ENCODE measurements at places on chromosomes 7 and 10.

GRCh38 chr10:72274730-72275350 is 1.1 kb downstream of the DDIT4 start:
- DNase-seq, result peak; percentile 39

GRCh38 chr7:6023974-6024435 is 7.2 kb upstream of the ANKRD61 start:
- DNase-seq, result no peak

DNA sequence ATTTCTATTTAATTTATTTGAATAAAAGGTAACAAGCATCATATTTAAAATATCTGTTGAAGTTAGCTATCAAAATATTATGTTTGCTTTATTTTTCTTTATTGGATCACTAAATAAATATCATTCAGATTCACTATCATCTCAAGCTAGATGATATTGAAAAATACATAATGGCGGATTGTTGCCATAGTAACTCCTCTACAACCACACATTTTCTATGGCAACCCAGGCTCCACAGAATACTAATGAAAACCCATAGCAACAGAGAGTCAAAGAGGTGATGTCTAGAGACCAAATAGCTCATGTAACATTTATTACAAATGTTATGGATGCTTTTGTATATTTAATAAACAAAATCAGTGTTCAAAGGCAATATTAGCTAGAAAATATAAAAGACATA is 148.9 kb upstream of the CDK1 start:
- DNase-seq, result no peak

DNA sequence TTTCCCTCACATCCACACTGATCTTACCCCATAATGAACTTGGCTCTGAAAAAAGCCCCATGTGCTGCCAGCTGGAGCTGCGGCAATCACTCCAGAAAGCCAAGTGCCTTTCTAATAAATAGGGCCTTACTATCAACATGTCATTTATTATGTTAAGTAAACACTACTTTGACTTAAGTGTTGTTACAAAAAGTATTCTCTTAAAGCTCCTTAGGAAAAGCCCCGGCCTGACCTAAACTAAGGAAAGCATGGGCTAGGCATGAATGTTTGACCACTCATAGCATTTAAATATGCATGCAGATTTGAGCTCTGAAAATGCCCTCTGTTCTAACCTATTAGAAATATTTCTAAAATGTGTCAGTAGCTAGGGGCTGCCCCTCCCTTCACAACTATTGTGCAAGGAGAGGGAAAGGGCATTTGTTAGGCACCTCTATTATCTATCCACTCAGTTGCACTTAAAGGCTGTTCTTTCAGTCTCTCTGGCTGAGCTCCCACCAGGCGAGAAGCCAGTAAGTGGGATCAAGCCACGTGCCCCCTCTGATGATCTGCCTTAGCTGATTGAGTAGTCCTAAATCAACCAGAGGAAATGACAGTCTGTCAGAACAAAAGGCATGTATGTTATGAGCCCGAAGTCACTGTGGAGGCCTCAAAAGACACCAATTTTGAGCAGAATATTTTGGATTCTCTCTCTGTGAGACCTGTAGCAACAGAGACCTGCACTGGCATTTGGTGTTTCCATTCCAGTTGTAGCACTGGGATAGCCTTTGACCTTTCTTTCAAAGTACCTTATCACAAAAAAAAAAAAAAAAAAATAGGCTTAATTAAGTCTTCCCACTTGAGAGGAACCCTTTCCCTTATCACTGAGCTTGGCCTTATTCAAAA is 77.1 kb downstream of the ITGB8 start:
- DNase-seq, result no peak

DNA sequence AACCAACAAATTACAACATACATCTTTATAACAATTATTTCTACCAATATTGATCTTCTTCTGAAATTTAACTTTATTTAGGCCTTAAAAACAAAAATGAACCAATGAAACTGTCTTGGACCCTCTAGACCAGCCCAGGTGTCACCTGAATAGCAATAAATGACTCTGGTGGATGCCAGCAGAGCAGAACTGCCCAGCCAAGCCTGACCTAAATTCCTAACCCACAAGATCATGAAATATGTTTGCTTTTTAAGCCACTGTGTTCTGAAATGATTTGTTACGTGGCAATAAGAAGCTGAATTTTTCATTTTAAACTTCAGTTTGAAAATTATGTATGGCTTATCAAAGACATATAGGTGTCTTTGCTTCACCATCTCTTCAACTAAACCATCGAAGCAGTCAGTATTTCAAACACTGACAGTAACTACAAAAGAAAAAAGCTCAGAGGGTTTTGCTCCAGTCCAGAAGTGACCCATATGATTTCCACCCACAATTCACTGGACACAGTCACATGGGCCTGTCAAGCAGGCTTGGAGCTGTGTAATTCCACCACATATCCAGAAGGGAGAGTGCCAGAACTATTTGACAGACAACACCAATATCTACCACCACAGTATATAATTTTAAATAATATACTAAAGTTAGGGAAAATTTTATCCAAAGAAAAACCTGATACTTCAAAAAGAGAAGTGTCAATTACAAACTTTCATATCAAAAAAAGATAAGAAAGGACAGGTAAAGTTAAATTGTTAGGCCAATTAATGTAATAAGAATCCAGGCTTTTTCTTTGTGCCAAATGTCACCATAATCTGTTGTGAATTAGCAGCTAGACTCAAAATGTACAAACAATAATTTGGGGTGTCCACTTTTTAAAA is 94.5 kb downstream of the KMT2C start:
- no peak for DNase-seq

- DNase-seq, result no peak
These were observed 16.0 kb upstream of the SLC18A2 start for GRCh38 chr10:117224881-117225280.

DNA sequence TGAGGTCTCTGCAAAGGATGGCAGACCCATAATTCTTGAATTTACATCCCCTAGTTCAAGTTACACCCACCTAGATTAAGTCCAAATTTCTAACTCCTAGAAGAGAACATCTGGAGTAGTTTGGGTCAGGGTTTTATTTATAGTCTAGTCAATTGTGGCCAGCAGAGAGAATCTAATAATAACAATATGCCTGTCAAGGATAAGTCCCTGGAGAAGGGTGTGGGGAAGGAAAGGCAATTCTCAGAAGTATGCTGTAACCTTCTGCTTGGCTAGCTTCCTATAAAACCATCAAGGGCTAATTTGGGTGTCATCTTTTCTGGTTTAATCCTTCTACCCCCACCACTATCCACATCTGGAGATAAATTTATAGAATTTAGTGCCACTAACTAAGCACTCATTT is 52.8 kb upstream of the SEMA3E start:
- DNase-seq, result no peak

DNA sequence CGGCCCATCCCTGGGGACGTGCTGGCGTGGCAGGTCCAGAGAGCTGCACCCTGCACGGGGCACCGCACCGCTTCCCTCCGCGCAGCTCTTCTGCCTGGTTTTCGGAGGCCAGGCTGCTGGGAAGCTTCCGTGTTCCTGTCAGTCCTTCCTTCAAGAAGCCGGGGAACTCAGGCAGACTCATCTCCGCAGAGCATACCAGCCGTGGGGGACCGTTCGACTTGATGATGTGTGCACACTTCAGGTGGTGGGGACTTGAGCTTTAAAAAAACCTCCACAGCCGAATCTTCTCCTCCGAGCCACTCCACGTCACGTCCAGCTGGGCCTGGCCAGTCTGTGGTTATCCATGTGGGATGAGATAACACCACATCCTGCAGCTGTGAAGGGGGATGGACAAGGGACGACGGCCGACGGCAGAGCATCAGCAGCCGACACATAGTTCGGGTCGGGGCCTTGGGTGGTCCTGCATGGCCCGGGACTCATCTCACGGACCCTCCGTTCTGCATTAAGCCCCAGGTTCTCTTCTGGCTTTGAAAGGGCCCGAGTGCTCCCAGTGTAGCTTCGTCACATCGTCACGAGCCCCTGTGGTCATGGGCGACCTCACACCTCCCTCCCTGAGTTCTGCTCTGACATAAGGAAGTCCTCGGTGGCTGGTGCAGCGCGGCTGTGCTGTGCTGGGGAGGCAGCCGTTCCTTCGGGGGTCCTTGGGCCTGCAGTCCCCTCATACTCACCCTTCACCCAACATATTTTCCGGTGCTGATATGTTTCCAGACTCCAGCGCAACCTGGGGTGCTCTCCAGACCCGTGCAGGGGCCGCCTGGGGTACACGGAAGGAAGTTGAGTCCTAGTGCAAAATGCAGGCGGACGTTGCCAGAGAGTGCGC is 4.5 kb upstream of the BHLHA15 start:
- no peak for DNase-seq

- DNase-seq, result no peak
These were observed 367.5 kb downstream of the CCSER2 start for GRCh38 chr10:84695902-84696301.

DNA sequence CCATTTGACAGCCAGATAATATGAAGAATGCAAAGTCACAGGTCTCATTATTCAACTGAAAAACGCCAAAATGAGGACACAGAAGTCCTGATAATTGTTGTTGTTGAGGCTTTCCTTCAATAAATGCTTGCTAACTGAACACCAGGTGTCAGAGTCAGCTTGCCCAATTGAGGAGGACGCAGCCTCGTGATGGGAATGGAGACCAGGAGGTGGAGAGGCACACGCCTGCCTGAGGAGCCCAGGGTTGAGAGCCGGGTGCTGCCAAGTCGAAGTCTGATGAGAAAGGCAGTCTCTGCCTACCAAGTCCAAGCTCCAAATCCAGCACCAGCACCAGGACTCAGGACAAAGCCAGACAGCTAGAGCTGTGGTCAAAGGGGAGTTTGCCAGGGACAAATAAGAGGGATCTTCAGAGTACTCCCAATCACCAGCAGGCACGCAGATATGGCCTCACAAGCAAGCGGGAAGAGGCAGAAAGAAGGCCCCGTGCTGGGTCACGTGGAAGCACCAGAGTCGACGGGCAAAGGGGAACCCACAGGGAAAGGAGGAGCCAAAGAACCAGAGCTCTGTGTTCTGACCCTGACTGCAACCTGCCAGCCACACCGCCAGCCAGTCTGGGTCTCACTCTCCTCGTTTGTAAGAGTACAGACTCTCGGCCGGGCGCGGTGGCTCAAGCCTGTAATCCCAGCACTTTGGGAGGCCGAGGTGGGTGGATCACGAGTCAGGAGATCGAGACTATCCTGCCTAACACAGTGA is 47.6 kb downstream of the VOPP1 start:
- no peak for DNase-seq

DNA sequence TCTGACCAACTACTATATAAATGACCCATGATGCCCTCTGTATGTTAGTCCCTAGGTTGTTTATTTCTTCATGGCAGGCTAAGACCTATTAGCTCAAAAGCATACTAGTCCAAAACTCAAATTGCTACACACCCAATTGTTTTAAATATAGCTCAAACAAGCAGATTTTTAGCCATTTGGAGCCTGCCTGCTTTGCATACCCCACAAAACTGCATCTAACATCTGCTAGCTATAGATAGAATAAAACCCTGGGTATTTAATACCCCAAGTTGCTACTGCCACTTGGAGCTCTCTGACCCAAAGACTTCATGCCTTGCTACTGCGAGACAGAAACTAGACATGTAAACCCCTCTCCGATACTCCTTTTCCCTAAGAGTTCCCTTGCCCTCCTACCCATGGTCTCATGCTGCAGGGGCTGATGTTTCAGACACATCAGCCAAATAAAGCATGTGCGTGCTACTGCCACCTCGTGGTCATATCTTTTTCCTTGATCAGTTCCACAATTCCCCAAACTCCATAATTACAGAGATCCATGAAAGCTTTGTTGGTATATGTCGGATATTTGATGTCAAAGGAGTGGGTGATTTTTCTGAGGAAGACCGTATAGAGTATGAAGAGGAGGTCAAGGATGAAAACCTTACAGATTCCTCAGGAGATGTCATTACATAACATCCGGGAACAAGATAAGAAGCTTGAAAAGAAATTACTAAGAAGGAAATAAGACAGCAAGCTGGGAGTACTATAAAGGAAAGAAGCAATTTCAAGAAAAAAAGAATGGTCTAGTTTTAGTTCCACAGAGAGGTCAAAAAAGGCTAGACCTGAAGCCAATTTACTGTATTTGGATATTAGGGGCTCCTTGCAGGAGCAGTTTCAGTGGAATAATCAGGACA is 386.6 kb downstream of the SH2D4B start:
- no peak for DNase-seq

- no peak for DNase-seq
These were observed 161.9 kb upstream of the WNT16 start for GRCh38 chr7:121166916-121167315.
